Stimulated activated CD8-positive, alpha-beta memory T cell treated with anti-CD3 and anti-CD28 coated beads, Interleukin-12 subunit alpha, Interleukin-12 subunit beta, amount 100 ng/mL, for 1 hour (primary cell): ENCODE measurements at places on chromosomes 2 and 18.

DNA sequence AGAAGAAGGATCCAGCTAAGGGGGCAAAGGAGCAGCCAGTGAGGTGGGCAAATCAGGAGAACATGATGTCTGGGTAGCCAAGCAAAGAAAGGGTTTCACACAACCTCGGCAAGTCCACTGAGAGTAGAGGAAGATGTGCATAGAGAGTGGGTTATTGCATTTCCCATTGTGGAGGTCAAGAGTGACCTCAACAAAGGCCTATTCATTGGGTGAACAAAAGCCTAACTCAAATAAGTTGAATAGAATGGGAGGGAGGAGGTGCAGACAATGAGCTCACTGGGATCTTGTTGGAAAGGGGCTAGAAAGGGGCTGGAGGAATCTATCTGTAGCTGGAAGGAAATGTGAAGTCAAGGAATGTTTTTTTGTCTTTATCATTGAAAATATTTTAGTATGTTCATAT is 14.0 kb upstream of the PDCL3 start:
- DNase-seq = no peak

DNA sequence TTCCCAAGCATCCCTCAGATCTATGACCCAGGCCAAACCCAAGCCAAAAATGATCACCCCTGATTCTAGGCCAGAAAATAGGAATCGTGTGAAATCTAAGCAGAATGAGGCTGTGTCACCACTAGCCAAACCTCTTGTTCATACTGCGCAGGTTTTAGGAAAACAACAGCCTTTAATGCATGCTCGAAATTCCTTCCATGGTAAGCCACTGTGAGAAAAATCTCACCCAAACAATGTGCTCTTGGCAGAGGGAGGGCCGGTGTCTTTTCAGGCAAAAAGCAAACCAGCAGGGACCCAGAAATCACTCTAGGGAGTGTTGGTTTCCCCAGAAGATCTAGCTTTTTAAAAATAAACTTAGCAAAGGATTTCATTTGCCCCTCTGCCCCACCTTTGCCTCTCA is 71.2 kb upstream of the FOSL2 start:
- DNase-seq = no peak

- DNase-seq = no peak
Measured at GRCh38 chr2:221514305-221515040, 57.6 kb downstream of the EPHA4 start.

DNA sequence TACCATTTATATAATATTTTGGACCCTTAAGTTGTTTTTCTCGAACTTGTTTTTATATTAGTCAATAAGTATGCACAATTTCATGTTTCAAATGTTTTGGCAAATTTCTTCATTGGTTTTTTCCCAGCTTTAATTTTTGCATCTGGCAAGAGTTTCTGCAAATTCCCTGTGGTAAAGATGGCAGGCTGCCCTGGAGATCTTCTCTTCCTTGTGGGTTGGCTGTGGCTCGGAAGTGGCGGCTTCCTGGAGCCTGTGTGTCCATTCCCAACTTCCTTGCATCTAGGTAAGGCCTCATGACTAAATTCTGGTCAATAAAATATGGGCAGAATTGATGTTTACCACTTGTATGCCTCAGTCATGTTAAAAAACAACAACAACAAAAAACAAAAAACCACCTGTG is 818.6 kb downstream of the EPHA4 start:
- no peak for DNase-seq

DNA sequence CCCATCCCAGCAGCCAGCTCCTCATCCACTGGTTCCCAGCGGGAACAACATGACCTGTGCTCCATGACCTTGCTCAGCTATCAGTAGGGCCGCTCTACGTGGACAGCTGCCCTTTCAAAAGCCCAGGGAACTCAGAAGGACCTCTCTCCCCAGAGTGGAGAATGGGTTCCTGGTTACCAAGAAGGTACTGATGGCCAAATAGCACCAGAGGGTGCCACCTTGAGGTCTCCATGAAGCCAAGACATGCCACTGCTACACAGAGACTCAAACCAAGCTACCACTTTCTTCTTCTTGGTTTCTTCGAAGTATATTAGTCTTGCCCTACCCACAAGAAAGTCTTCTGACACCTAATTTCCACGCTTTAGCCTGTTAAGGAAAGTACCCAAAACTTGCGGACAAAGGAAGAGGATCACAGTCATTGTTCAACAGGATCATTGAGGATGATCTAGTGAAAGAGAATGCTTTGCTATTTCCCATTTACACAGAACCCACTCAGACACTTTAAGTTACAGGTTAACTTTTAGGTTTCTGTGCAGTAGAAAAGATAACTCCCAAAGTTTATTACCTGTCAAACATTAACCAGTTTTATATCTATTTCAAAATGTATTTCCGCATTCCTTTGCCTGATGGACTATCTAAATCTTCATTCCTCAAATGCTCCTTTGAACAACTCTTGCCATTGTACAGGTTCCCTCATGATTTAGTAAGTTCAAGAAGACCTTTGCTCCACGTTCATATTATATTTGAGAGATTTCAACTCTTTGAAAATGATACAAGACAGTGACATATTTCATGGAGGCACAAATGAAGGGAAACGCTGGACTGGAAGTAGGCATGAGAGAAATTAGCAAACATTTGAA is 102.2 kb downstream of the ALPK2 start:
- DNase-seq = no peak

GRCh38 chr2:33340280-33340679 is 136.2 kb upstream of the RASGRP3 start:
- DNase-seq = no peak

DNA sequence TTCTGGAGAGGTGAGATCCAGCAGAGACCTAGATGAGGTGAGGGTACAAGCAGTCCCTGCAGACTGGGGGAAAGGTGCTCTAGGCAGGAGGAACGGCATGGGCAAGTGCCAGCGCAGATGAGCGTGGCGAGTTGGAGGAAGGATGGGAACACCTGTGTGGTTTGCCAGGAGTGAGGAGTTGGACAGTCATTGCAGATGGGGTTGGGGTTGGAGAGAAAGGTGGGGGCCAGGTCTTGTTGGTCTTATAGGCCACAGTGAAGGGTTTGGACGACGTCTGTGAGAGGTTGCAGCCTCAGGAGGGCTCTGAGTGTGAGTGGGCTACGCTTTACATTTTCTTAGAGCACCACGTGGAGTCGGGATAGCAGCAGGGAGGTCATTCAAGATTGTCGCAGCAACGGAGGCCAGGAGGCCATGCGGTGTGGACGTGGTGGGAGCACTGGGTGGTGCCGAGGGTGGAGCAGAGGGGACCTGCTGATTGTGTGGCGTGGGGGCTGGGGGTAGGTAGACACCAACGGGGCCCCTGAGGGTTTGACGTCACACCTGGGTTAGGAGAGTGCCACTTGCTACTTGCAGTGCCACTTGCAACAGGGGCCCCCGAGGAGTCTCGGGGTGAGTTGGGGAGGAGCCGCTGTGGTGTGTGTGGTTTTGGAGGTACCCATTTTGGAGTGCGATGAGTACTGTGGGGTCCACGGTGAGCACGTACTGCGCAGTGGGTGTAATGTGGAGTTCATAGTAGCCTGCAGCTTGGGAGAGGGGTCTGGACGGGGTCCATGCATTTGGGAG is 66.2 kb downstream of the LPIN1 start:
- no peak for DNase-seq

DNA sequence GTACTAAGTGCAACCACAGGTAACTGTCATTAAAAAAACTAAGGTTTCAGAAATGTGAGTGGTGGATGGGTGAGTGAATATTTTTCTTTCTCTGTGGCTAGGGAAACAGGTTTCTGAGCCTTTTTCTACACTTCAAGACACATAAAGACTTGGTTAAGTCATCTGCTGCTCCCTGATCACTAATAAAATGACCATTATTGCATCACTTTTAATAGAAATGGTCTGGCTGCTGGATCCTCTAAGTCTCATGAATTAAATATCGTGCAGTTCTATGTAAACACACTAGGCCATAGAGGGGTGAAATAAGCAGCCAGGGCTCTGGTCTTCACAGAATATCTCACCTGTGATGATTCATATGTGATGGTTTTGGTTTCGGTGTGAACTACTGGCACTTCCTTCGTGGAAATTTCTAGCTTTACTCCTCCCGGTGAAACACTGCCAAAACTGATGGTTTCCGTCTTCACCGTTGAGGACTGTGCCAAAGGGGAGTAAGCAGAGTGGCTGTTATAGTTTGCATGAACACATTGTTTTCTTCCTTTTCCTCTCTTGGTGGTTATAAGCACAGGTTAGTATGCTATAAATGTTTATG is 100.4 kb upstream of the ZBTB14 start:
- DNase-seq = no peak

DNA sequence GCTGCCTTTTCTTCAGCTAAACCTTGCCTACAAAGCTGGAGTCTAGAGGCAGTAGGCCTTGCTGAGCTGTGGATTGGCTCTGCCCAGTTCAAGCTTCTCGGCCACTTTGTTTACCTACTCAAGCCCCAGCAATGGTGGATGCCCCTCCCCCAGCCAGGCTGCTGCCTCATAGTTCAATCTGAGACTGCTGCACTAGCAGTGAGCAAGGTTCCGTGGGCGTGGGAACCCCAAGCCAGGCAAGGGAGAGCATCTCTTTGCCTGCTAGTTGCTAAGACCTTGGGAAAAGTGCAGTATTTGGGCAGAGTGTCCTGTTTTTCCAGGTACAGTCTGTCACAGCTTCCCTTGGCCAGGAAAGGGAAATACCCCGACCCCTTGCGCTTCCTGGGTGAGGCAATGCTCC is 68.9 kb downstream of the VAPA start:
- DNase-seq = no peak

- no peak for DNase-seq
Measured at GRCh38 chr2:6355886-6356761, 509.6 kb downstream of the CMPK2 start.

DNA sequence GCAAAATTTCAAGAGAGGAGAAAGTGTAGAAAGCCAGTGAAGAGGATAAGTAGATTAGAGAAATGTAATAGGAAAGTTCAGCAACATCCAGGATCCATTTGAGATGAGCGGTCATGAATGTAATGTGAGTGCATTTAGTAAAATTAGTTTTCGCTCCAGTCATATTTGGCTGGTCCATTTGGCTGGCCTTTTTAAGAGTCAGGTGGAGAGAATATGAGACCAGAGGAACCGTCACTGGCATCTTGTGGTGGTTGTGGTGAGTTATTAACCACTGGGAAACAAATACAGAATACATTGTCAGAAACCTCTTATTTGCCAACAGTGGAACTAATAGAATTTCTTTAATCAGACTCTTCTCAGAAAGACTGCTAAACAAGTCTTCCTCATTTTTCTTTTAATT is 1064.3 kb upstream of the CDH2 start:
- no peak for DNase-seq

- DNase-seq = no peak
Measured at GRCh38 chr2:50766058-50766457, 265.9 kb downstream of the NRXN1 start.

DNA sequence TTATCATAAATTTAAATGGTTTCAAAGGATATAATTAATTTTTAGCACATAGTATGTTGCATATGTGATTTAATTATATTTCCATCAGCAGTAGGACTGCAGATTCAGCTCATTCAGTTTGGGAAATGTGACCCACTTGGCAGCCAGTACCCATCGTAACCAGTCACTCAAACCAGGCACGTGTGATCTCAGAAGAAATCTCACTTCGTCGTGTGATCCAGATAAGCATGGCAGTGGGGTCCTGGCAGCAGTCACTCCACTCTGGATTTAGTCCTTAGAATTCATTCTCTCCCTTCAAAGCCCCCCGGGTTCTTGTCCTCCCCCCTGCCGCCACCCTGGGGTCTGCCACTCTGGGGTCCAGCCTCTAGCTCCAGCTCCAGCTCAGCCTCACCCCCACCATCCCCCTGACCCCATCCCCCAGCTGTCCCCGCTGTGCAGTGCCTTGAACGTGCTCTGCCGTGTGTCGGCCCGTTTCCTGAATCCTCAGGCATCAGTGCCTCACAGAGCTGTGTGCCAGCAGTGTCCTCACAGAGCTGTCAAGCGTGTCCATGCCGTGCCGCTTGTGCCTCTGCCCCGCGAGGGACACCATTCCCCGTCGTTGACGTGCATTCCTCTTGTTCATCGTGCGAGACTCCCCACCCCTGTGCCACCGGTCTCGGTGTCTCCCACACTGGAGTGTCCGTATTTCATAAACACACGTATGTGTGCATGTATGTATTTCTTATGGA is 34.8 kb downstream of the TRAPPC12 start:
- no peak for DNase-seq

- DNase-seq = no peak
Measured at GRCh38 chr2:232951891-232952290, 61.2 kb downstream of the NGEF start.

DNA sequence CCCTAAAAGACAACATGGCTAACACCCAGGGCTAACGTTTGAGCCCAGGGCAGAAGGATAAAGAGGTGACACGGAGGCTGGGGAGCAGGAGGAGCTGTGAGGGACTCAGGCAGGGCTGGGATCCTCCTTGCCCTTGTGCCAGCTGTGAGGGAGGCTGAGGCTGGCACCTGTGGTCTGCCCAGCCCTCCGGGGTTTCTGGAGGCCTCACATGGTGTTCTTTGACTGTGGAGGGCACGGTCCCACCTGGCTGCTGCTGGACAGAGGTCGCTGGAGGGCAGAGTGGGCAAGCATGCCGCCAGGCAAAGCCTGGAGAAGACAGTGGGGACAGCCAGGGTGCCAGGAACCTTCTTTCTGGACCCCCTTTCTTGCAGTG is 26.8 kb upstream of the CNNM3 start:
- no peak for DNase-seq

- DNase-seq = no peak
Measured at GRCh38 chr2:8494589-8494988, 187.3 kb upstream of the ID2 start.

DNA sequence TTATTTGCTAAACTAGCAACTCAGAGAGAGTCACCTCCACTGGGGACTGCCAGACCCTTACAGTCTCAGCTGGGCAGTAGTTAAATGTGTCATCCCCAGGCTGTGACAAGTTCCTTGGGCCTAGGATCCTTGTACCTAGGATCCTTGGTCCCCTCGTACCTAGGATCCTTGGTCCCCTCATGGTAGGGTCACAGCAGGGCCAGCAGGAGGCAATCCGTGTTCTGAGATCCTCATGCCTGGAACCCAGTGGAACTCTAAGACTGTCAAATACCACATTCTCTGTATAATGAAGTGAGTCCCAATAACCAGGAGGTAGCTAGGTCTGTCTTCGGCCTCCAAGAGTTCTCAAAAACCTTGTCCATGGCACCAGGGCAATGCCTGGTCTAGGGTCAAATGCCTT is 60.8 kb downstream of the LYPD6B start:
- no peak for DNase-seq

DNA sequence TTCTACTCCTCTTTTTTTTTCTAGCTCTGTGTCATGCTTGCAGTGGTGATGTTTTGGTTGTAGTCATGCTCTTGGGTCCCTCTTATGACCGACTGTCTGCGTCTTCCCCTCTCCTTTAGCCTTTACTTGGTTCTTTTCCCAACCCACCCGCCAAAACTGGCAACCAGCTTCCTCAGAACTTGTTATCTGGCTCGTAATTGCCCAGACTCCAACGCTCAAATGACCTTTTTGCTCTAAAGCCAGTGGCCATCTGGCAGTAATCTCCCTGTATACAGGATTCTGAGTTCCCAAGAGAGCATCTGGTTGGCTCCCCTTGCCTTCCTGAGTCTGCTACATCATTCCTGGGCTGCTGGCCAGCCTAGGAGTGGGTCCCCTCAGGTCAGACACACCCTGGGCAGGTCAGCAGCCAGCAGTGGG is 147.2 kb downstream of the MGAT5 start:
- no peak for DNase-seq

GRCh38 chr2:47206681-47207080 is 51.6 kb upstream of the STPG4 start:
- DNase-seq = no peak
